ENCODE measurements at places on chromosomes 11 and 22.

- peak; percentile 68 for DNase-seq
Measured at GRCh38 chr22:29359469-29359868, 28.9 kb downstream of the AP1B1 start.

DNA sequence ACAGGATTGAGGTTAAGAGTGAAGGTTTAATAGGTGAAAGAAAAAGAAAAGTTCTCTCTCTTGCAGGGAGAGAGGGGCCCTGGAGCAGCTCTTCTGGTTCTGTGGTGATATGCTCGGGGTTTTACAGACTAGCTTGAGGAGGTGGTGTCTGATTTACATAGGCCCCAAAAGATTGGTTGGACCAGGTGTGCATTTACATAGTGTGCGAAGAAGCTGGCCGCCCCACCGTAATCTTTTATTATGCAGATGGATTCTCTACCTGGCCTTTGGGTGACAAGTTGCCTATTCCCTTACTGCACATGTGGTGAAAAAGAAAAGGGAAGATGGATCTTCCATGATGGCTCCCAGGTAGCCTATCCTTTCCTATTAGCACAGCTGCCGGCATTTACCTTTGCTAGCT is 219.9 kb upstream of the GRIA4 start:
- DNase-seq: no peak

GRCh38 chr11:112366777-112367176 is 106.1 kb upstream of the PLET1 start:
- peak; percentile 63 for DNase-seq

DNA sequence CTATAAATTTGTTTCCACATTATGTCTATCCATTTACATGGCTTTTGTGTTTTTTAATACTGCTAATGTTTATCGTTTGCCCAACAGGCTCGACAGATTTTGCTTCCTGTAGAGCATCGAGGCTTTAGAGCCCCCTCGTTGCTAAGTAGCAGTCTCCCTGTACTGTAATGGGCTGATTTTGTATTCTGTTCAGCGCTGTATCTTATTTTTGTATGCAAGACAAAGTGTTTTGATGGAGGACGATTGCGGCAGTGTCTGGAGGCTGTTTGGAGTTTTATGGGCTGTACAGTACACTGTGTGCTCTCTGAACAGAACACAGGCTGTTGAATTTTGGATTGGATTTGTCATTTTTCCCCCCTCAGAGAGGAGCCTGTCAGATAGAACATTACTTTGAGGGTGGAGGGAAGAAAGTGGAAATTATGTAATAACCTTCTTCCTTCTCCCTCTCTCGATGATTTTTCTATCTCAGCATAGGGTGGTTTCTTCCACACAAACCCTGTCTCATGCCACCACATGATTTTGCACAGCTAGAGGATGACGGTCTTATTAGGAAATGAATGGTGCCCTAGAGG is 104.4 kb downstream of the ZBTB16 start:
- no peak for DNase-seq

All from SJSA1 (cell line).